ENCODE measurements at places on chromosomes 2 and 18.

DNA sequence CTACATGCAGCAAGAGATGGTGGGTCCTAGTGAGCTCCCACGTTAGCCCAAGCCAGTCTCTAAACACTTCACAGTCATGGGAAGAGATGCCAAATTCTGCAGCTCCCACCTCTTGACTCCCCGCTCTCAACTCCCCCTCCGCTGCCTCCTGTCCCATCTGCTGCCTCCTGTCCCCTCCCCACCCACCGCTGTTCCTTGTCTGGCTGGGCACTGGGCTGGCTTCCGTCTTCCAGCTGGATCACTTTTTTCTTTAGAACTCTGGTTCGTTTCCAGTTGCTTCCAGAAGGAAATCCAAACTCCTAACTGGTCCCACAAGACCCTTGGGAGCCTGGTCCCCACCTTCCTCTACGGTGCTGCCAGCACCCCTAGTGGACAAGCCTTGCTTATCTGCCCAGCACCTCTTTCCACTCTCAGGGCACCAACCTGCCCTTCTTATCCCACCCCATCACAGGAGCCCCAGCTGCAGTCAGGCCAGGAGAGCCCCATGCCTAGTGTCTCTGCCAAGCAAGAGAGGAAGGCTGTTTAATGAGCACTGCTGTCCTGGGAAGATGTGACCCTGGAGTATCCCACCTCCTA is 12.1 kb upstream of the TWIST2 start:
- no peak for DNase-seq

DNA sequence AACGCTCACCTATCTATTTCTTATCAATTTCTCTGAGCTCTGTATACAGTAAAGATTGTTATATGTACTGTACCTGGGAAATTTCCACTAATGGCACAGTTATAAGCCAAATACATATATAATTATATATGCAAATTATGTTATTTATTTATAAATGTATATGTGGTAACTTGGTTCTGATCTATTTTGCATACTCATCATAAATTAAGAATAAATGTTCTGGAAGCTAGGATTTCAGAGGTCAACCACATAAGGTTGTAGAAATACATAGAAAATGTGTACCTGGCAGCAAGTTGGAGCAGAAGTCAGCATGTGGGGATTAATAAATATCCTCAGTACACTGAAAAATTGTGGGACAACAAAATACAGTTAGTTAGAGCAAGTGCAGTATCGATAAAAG is 353.7 kb upstream of the ZNF521 start:
- DNase-seq, result no peak

DNA sequence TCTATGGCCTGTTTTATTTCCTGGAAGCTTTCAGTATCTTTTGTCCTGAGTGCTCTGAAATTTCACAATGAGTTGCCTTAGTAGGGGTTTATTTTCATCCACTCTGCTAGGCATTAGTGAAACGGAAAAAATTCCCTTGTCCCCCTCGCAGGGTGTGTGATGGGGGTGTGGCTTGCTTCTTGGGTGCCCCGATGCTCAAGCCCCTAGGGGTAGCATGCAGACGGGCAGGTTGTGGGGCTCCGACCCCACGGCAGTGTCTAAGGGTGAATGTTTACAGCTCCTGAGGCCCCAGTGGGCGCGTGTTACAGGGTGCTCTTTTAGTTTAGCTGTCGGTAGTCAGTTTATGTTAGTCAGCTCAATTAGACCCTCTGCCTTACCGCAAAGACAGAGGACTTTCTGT is 32.2 kb upstream of the MAP4K4 start:
- DNase-seq, result no peak

GRCh38 chr18:41703744-41704530 is 251.1 kb upstream of the PIK3C3 start:
- no peak for DNase-seq

- no peak for DNase-seq
Measured at GRCh38 chr2:127398239-127398590, 10.4 kb upstream of the MAP3K2 start.

DNA sequence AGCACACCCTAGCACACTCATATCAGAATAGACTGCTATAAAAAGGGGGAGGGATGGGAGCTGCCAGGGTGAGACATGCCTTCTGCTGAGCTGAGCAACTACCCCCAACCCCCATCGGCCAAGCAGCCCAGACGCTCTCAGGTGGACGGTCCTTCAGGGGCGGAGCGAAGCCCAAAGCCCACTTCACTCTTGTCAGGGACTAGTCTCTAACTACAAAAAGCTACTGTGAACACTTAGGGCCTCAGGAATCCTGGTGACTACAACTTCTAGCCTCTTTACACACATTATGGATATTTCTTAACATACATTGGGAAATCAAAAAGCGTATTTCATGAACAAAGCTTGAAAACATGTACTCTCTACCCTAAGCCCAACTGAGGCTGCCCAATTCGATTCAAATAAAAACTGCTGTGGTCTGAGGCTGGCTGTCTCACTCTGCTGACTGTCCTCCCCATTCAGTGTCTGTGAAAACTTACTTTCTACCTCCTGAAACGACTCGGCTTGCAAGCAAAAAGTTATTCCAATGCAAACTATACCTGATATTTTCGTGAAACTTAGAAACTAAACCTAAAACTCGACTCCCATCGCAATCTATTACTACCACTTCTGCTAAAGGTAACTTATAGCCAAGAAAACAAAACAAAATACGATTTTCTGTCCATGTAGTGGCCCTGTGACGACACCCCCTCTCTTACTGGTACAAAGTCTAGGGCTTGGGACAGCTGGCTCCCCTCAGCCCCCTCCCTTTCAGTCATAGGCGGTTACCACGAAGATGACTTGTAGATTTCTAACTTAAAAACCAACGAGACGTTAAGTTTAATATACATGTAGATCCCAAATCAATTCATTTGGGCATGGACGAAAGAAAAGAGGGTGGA is 1.2 kb downstream of the SERTAD2 start:
- DNase-seq, result no peak
